CD4-positive, alpha-beta T cell treated with Interleukin-6 at 100 ng/mL for 8 hours (primary cell): ENCODE measurements at places on chromosomes 2 and 18.

DNA sequence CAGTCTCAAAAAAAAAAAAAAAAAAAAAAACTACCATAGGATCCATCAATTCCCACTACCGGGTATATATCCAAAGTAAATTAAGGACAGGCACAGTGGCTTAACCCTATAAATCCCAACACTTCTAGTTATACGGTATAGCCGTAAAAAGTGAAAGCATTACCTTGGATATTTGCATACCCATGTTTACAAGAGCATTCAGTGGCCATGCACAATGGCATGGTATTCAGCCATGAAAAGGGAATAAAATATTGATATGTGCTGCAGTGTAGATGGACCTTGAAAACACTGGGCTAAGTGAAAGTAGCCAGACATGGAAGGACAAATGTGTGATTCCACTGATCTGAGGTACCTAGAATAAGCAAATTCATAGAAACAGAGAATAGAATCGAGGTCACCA lies 111.8 kb upstream of the CAB39 start:
- no peak for DNase-seq

GRCh38 chr2:219178377-219179175 lies 501 bp downstream of the RETREG2 start:
- DNase-seq, result peak; percentile 10

GRCh38 chr2:113850687-113851086 lies 39.2 kb upstream of the ACTR3 start:
- no peak for DNase-seq

DNA sequence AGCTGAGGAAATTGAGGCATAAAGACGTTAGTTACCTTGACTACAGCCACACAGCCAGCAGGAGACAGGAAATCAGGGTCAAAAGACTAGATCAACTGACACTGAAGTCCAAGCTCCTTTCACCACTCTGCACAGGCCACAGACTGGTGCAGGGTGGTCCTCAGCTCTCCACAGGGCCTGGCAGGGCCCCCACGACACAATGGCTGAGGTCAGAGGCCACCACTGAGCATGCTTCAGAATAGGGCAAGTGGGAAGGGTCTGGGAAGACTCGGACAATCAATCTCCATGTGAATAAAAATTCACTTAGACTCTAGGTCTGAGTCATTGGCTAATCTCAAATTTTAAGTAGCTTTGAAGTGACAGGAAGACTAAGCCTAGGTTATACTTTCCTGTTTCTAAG lies 201.7 kb downstream of the ALK start:
- no peak for DNase-seq

DNA sequence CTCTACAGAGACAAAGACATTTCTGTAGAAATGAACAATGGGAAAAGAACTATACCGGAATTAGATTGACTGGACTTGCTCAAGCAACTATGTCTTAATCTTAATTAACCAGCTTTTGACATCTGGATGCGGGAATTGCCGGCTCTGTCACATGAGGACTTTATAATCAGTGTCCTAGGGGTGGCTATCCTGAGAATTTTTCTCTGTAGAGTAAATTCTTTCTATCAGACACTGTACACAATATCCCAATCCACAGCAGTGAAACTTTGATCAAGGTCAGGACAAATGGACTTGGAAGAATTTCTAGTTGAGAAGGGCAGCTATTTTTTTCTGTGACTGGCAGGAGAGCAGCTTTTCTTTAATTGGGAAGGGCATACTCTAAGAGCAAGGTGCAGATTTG lies 322.1 kb downstream of the HRH4 start:
- DNase-seq, result no peak
